Hypothalamus (tissue), 51 donors: ENCODE measurements at places on chromosomes 4 and X.

DNA sequence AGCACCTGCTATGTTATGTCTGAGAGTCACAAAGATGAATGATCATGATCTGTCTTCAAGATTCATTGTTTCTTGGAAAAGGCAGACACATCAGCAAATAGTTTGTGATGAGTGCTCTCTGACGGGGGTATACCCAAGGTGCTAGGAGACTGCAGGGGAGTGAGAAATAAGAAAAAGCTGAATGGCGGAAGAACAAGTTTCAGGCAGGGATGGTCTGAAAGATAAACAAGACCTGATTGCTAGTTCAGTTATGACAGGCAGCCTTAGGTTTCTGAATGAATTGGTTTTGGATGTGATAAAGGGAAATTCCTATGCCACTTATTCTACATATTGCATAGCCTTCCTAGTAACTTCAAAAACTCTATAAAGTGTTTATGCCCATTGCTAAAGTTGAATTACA lies 327.0 kb upstream of the DKK2 start:
- no peak for DNase-seq

DNA sequence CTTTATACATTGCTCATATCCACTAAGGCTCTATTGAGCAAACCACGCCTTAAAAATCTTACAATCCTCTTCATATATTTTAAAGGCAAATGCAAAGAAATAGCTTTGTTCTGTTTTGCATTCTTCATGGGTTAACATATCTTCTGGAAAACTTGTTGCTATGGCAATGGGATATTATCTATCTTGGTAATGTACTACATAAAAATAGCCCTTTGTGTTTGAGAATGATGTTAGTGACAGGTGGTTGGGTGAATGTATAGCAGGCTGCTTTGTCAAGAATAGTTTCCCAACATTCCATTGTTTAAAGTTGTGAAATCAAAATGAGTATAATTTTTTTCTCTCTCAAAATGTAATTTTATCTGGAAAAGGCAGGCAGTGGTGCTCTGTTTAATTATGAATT lies 16.8 kb downstream of the REPS2 start:
- no peak for DNase-seq

DNA sequence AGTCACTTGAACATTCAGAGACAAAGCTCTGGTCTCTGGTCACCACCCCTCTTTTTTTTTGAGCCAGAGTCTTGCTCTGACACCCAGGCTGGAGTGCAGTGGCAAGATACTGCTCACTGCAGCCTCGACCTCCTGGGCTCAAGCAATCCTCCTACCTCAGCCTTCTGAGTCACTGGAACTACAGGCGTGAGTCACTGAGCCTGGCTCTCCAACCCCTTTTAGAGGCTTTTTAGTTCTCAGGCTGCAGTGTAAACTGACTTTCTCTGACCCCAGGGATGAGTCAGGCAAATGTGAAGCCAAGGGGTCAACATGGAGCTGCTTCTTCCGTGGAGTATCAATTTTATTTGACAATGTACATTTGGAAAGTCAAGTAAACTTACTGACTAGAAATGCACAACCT lies 229.2 kb downstream of the PTTG2 start:
- DNase-seq, result no peak

GRCh38 chrX:43717161-43717560 lies 61.1 kb downstream of the MAOA start:
- DNase-seq, result no peak

DNA sequence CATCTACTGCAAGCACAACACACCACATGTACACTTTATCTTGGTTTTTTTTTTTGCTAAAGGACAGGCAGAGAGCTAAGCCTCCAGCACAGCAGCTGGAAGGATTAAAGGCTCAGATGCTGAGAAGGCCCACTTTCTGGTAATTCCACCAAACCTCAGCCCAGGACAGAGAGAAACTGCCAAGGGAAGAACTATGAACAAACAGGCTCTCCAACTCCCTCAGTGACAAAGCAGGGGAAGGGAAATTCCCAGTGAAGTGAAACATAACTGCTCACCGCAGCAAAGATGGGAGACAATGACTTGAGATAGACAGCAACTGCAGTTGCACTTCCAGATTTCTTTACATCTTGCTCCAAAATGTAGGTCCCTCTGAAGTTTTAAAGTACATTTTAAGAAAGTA lies 4.8 kb downstream of the PROM1 start:
- no peak for DNase-seq
